CD4-positive, CD25-positive, alpha-beta regulatory T cell (primary cell): ENCODE measurements at places on chromosomes 2 and 18.

- no peak for DNase-seq
- H3K4me1 ChIP-seq, result no peaks in the 10 kb centered on the region
- no peak overlapping the region for H3K4me3 ChIP-seq
- H3K27ac ChIP-seq, result no peak overlapping the region
Measured at GRCh38 chr2:54384301-54385203, 71.6 kb upstream of the SPTBN1 start.

DNA sequence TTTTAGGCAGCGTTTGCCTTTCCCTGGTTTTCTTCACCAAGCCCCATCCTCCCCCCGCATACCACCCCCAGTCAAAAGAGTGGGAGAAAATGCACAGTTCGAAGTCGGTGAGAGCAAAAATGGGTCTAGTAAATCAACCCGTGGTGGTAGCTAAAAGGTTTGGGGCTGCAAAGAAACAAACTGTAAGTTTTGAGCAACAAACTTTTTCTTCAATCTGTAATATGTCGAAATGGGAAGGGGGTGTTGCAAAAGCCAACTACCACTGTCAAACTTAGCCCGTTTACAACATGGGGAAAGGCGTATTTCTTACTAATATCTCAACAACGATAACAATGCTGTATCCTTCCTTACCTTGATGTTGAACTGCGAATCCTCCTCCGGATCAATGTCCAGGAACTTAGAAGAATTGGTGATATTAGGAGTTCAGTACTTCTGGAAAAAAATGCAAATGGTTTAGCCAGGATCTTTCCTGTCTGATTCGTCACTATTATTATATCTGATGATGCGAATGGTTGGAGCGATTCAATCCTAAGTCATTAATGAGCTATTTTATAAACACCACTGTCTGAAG lies 2.4 kb upstream of the SATB2 start:
- H3K4me3 ChIP-seq, result peak overlapping the region; percentile 62
- DNase-seq, result no peak
- peaks cover 27% of the 10 kb centered on the region for H3K27me3 ChIP-seq

GRCh38 chr2:41716497-41716896 lies 331.3 kb upstream of the PKDCC start:
- no peak overlapping the region for H3K27ac ChIP-seq
- H3K4me3 ChIP-seq, result no peak overlapping the region
- H3K4me1 ChIP-seq, result peaks cover 5% of the 10 kb centered on the region
- no peak for DNase-seq
- no peaks in the 10 kb centered on the region for H3K27me3 ChIP-seq
- H3K36me3 ChIP-seq, result no peaks in the 10 kb centered on the region

DNA sequence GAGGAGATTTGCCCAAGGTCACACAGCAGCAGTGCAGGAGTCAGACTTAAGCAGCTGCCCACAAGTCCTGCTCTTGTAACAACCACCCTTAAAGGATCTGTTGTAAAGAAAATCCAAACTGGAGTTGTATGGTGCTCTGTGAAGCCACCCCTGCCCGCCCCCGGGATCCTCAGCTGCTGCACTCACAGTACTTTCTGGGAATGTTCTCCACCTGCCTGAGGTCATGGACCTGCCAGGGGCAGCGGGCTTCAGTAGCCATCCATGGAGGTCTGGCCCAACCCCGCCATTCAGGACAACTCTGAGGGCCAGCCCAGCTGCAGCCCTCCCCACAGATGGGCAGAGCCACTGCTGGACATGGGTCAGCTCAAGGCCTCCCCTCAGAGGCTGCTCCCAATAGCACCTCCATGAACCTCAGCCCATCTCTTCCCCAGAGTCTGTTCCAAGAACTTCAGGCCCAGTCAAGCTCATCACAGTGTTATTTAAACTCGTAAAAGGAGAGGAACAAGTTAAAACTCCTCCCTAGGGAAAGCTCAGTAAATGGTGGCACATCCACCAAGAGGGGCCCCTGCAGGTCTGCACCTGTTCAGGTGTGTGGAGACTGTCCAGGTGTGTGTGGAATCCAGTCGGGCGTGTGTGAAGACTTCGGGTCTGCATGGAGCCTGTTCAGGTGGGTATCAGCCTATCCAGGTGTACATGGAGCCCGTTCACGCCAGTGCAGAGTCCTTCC lies 39.4 kb upstream of the GPC1 start:
- H3K4me1 ChIP-seq, result no peaks in the 10 kb centered on the region
- no peak overlapping the region for H3K27ac ChIP-seq
- H3K36me3 ChIP-seq, result no peaks in the 10 kb centered on the region
- H3K4me3 ChIP-seq, result no peak overlapping the region

DNA sequence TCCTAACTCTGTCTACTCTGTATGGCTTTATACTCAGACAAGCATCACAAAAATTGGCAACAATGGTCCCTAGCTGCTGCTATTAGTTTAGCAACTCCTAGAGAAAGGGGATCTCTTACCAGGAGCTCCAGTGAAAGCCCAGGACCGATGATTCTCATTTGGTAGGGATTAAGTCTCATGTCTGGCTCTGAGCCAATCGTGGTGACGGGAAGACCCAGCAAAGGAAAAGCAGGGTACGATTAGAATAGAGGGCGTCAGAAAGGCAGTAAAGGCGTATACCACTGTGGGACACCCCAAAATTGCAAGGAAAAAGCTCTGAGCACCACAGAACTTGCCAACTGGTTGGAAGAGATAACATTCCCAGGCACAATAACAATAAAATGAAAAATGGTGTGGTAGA lies 129.5 kb downstream of the MTCL1 start:
- H3K4me3 ChIP-seq, result no peak overlapping the region
- H3K27me3 ChIP-seq, result no peaks in the 10 kb centered on the region
- no peak for DNase-seq
- H3K36me3 ChIP-seq, result no peaks in the 10 kb centered on the region
- no peaks in the 10 kb centered on the region for H3K4me1 ChIP-seq

GRCh38 chr2:199581935-199582360 lies 124.2 kb upstream of the SATB2 start:
- no peaks in the 10 kb centered on the region for H3K36me3 ChIP-seq
- H3K27ac ChIP-seq, result no peak overlapping the region
- H3K27me3 ChIP-seq, result no peaks in the 10 kb centered on the region
- H3K4me3 ChIP-seq, result no peak overlapping the region
- no peaks in the 10 kb centered on the region for H3K4me1 ChIP-seq

DNA sequence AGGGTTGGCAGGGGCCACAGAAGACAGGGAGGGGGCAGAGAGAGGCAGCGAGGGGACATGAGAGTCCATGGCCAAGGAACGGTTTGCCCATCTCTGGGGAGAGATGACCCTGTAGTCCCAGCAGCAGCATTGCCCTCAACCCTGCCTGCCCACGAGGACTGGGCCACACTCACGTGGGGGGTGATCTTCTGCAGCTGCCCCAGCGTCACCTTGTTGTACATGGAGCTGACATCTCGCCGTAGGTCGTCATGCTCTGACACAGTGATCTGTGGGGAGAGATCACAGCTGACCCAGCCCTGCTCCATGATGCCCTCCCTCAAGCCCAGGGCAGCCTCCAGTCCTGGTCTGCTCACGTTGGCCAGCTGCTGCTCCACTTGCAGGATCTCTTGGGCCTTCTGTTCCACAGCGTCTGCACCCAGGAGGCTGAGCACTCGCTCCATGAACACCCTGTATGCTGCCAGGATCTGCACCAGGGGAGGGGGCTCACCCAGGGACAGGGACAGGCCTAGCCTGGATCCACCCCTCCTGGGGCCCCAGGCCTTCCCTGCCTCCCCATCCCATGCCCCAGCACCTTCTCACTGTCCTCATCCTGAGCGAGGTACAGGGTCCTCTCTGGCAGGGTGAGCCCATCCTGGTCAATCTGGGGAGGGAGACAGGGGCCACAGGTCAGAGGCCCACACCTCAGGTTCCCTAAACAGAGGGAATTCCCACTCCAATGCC lies 2.8 kb downstream of the ECEL1 start:
- peaks cover 4% of the 10 kb centered on the region for H3K27me3 ChIP-seq
- H3K4me3 ChIP-seq, result no peak overlapping the region
- DNase-seq, result no peak
- peaks cover 8% of the 10 kb centered on the region for H3K4me1 ChIP-seq
- H3K27ac ChIP-seq, result no peak overlapping the region
- no peaks in the 10 kb centered on the region for H3K36me3 ChIP-seq

DNA sequence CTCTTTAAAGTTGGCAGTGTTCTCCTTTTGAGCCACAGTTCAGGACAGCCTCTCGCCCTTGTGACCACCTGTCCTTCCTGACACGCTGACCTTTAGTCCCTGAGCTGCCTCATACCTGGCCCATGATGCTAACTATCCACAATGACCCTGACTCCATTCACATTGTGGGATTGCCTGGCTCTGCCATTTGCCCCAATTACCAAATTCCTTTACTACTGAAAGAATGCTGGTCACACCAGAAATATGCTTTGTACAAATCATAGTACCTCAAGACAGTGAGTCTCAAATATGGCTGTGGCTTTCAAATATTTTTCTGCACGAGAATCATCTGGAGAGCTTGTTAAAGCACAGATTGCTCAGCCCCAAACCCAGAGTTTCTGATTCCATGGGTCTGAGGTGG lies 54.2 kb downstream of the LTBP1 start:
- no peak for DNase-seq
- H3K27me3 ChIP-seq, result no peaks in the 10 kb centered on the region
- H3K4me1 ChIP-seq, result no peaks in the 10 kb centered on the region
- H3K36me3 ChIP-seq, result no peaks in the 10 kb centered on the region
- no peak overlapping the region for H3K4me3 ChIP-seq

- no peaks in the 10 kb centered on the region for H3K36me3 ChIP-seq
- no peak overlapping the region for H3K4me3 ChIP-seq
- H3K27me3 ChIP-seq, result no peaks in the 10 kb centered on the region
Measured at GRCh38 chr2:109171444-109172334, 42.7 kb downstream of the SH3RF3 start.

- no peak overlapping the region for H3K27ac ChIP-seq
- no peak overlapping the region for H3K4me3 ChIP-seq
- H3K36me3 ChIP-seq, result no peaks in the 10 kb centered on the region
- no peaks in the 10 kb centered on the region for H3K27me3 ChIP-seq
- DNase-seq, result no peak
Measured at GRCh38 chr18:11669948-11670275, 19.2 kb upstream of the GNAL start.

- no peaks in the 10 kb centered on the region for H3K4me1 ChIP-seq
- H3K27ac ChIP-seq, result no peak overlapping the region
- H3K36me3 ChIP-seq, result no peaks in the 10 kb centered on the region
- peaks cover 3% of the 10 kb centered on the region for H3K27me3 ChIP-seq
Measured at GRCh38 chr2:195984923-195985726, 83.5 kb downstream of the DNAH7 start.
